Upper lobe of left lung (tissue), 6 donors: ENCODE measurements at places on chromosomes 16 and 17. TPM values are rescaled to one million over a fixed set of nuclear protein-coding genes. Genes with fewer than 3 reads are reported as not detected.

FBXO39 gene
- not detected for total RNA-seq

C16orf87 gene
- total RNA-seq: 4.2 TPM

HSD11B2 gene
- total RNA-seq: 1.0 TPM

HOXB5 gene
- total RNA-seq: 0.76 TPM

AURKB gene
- total RNA-seq: 5.3 TPM

ORC6 gene
- total RNA-seq: 2.1 TPM

G6PC1 gene
- not detected for total RNA-seq
